ENCODE measurements at places on chromosomes 12 and 14.

GRCh38 chr14:92353447-92353846 lies 30.5 kb downstream of the SLC24A4 start:
- DNase-seq = no peak

DNA sequence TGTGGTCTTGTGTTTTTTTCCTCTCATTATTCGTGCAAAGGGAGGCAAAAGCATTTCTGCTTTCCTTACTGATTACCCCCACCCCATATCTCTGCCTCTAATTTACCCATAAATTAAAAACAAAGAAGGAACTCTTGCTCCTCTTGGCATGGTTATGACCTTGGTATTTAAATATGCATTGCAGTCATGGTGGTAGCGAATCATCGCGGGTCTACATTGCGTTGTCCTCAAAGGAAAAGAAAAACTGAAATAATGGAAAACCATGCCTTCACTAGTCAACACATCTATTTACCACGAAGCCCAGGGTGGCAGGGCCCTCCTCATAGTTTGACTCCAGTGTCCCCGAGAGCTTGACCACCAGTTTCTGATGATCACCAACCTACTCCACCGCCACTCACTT lies 126.7 kb upstream of the PARP11 start:
- DNase-seq = no peak

GRCh38 chr14:33839193-33840076 lies 111.4 kb downstream of the EGLN3 start:
- DNase-seq = peak; percentile 73

- DNase-seq = no peak
Observed at GRCh38 chr14:74985028-74985310, 17.8 kb upstream of the EIF2B2 start.

DNA sequence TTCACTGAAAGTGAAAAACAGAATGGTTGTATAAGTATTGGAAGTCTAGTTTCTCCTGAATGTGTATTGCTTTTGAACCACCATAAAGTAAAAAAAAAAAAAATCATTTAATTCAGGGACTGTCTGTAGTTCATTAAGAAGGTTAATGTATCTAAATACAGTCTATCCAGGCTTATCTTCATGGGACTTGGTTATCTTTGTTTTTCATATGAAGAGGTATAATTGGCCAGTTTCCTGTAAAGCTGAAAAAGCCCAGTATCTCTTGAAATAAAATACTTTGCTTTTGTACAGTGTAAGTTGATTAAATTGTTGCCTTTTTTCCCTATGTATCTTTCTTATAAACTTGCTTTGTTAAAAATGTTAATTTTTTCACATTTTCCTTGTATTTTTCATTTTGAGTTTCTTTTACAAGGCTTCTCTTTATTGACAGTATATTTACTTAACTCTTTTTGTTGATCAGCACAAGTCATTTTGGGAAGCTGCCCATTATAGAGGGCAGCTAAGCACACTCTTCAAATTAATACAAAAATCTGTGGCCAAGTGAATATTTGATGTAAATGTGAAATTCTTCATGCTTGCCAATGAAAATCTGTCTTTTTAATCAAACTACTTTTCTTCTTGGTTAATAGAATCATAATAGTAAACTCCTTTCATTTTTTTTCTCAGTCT lies 156.0 kb downstream of the TMTC3 start:
- no peak for DNase-seq

Data from A673 (cell line).